ENCODE measurements at places on chromosomes 16 and 17.

DNA sequence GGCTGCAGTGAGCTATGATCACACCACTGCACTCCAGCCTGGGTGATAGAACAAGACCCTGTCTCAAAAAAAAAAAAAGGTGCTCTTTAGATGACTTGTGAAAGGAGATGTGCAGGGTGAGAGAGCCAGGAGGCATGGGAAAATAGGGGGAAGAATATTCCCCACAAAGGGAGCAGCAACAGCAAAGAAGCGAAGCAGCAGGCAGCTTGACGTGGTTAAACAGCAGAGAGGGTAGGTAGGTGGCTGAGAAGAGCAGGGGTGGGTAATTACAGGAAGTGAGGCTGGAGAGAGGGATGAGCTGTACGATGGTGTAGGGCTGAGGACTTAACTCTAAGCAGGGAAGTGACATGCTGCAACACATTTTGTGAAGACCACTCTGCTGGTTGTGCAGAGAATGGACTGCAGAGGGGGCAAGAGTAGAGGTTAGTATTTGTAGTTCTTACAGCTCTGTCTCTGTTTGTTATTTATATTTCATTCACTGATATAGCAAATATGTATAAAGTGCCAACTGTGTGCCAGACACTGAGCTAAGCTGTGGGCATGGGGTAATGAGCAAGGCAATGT, 1.6 kb downstream of the HEATR3 start:
- DNase-seq = no peak

GRCh38 chr17:19554393-19554792, 20.7 kb downstream of the SLC47A1 start:
- no peak for DNase-seq

DNA sequence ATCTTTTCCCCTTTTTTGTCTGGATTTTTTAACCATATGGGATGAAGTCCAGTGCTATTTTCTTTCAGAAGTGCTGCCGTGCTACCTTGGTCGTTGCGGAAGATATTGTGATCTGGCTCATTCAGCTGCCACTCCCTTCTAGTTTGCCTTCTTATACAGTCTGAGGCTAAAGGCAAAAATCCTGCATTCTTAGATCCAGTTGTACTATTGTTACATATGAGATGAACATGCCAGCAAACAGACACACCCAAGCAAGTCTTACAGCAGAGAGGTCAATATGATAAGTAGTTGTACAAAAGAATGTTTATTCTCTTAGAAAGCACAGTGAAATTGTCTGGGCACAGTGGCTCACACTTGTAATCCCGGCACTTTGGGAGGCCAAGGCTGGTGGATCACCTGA, 108.0 kb upstream of the COX10 start:
- DNase-seq = no peak

DNA sequence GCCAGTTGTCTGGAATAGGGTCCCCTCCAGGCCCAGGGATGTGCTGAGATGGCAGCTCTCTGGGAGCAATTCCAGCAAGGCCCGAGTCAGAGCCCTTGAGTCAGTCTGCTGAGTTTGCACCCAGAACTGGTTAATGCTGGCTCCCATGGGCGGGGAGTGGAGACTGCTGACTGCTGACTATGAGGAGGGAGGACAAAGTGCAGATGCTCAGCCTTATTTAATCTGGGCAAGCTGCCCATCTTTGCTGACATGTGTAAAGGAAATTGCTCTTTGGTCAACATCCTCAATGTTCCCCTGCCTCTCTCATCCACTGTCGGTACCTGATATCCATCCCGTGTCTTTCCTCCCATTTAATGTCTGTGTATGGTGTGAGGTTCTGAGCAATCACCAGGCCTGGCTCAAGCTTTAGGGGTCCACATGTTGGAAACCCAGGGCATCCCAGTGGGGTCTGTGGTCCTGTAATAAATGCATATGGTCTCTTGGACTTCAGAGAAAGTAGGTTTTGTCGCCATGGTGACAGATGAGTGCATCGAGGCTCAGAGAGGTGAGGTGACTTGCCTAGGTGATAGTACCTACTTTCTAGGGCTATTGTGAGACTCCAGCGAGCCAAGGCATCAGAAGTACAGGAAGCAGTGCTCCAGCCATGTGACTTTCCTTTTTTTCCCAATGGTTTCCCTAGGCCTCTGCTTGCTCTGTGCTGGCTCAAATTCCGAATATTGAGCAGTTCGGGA, 20.0 kb upstream of the RNF135 start:
- peak; percentile 60 for DNase-seq

- no peak for DNase-seq
These were observed 9.0 kb upstream of the CLEC18A start for GRCh38 chr16:69942099-69942491.

DNA sequence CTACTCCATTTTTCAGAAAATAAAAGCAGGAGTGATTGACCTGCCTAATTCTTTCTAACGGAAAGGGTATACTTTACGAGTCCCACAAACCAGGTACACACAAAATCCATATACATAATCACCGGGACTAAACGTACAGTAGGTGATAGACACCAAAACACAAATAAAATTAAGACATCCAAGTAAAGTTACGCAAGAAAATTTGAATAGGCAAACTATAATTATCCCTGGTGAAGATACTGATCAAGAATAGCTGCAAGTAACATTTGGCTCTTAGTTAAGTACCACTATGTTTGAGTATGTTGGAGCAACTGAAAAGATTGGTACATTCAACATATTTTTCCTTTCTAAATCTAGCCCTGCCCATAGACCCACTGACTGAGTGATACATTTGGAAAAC, 1.7 kb downstream of the HELZ start:
- no peak for DNase-seq

- DNase-seq = peak; percentile 11
These were observed 6.2 kb downstream of the JPH3 start for GRCh38 chr16:87608400-87608985.

DNA sequence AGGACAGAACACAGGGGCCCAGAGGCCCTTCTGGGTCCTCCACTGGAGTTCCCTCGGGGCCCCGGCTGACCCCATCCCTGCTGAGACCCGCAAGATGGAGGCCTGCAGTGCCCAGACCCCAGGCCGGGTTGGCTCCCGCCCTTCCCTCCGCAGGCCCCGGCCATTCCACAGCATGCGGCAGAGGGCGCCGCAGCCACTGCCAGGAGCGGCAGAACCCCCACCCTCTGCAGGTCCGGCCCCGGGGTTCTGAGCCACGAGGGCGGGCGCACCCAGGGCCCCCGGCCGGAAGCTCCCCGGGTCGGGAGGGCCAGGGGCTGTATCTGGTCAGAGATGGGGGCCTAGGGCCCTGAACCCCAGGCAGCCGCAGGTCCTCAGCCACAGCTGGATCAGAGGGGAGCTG, 2.4 kb upstream of the PERCC1 start:
- no peak for DNase-seq

GRCh38 chr17:71917715-71918114, 203.1 kb upstream of the SOX9 start:
- DNase-seq = no peak

DNA sequence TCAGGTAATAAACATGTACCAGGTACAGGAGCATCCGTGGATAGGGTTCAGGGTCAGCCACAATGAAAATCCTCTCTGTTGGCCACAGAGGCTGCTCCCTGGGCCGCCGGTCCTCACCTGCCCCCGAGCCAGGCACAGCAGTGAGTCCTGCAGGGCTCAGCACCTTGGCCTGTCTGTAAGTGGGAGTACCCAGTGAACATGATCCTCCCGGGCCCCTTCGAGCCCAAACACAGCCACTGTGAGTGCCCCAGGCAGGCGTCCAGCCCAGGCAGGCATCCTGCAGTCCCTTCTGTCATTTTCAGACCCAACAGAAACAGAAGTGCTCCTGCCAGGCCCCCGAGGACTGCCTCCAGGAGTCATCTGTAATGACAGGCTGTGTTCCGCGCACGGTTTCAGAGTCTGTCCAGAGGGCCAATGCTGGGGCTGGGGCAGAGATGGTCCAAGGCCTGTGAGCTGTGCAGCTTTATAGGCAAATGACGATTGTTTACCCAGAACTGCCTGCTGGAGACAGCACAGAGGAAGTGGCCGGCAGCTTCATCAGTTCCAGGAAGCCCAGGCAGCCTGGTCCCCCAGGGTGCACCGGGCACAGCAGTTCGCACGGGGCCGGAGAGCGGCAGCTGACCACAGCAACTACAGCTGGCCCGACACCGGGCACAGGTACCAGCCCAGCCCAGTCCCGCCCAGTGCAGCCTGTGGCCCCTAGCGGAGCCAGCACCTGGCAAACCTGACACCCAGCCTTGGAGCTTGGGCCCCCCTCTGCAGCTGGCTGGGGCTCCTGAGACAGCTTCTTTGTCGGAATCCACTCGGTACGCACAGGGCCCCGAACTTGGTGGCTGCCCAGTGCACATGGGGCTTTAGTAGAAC, 13.2 kb downstream of the SLC7A5 start:
- DNase-seq = no peak

DNA sequence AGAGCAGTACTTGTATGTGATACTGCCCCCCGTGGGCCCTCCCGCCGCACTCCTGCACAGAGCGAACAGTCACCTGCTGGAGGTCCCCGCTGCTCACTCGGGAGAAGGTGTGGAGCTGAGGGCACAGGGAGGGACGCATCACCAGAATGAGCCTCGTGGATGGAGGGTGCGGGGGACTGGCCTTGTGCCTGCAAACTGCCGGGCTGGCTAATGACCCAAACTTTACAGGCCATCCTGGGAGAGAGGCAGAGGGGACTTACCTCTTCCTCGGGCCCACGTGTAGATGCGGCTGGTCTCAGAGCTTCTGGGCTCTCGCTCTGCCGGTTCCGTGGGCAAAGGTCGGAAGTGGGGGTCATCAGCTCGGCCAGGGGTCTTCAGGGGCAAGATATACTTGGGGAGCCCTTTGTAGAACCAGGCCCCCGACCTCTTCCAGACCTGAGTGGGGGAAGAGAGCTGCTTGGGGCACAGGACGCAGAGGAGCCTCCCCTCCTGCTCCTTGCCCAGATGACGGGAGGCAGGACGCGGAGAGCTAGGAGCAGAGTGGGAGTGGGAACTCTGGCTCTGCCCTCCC, 65.5 kb upstream of the DOC2B start:
- no peak for DNase-seq

- DNase-seq = no peak
These were observed 77.6 kb upstream of the HLF start for GRCh38 chr17:55186937-55187770.

DNA sequence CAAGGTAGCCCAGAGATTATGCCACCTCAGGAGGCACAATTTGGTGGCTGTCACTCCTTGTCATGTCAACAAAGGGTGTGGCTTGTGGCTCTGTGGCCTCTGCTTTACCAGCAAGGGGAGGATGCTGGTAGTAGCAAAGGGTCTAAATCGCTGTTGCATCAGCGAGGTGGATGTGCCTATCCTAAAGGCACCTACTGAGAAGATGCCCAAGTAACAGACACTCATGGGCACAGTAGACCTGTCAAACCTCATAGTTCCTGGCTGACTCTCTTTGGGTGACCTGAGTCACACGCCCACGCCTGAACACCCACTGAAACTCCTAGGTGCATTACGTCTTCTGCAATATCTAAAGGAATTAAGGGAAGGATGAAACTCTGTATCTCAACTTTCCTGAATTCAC, 139.5 kb downstream of the PRKCB start:
- DNase-seq = no peak

DNA sequence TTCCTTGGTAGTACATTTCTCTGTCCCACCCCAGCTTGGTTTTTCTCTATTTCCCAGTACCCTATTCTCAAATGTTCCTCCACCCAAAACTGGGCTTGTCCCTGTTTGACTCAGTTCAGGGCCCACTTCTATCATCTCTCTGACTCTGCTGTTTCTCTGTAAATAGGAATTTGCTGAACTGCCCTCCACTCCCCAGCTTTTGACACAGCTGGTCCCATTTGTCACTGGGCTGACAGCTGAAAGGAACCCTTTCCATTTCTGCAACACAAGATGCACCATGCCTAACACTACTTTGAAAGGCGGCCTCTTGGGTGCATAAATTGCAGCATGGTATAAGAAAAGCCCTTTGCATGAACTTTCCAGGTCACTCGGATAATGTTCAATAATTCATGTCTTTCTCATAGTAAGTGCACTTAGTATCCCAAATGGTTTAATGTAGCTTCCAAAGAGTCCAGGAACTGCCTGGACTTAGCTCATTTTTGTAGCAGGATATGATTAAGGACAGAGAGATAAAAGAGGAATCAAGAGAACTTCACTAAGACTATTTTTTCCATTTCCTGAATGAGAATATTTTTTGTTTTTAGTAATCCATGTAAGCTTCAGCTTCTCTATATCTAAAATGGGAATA, 256.7 kb downstream of the CDH11 start:
- DNase-seq = no peak

DNA sequence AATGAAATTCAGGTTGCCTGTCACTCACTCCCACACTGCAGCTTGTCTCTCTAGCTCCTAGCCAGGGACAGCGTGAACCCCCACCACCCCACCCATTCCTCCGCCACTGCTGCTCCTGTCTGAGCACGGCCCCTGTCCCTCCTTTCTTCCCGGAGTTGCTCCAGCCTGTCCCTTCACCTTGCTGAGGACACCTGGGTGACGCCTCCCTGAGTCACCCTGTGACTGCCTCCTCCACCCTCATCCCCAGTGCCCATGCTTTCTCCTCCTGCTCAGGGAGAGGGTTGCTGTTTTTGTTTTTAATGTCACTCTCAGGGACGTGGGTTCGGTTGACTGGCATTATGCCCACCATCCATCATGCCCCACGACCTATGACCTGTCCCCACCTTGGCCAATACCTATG, 25.8 kb upstream of the NAT9 start:
- no peak for DNase-seq

- DNase-seq = no peak
These were observed 95.9 kb upstream of the AXIN2 start for GRCh38 chr17:65657251-65657828.

GRCh38 chr16:74740795-74741304, 33.8 kb downstream of the FA2H start:
- DNase-seq = no peak

- DNase-seq = no peak
These were observed 21.6 kb upstream of the ADCY7 start for GRCh38 chr16:50244504-50245416.

- DNase-seq = no peak
These were observed 608 bp downstream of the RBFOX1 start for GRCh38 chr16:7333180-7333725.

GRCh38 chr16:89815639-89816348, 653 bp downstream of the FANCA start:
- DNase-seq = no peak

DNA sequence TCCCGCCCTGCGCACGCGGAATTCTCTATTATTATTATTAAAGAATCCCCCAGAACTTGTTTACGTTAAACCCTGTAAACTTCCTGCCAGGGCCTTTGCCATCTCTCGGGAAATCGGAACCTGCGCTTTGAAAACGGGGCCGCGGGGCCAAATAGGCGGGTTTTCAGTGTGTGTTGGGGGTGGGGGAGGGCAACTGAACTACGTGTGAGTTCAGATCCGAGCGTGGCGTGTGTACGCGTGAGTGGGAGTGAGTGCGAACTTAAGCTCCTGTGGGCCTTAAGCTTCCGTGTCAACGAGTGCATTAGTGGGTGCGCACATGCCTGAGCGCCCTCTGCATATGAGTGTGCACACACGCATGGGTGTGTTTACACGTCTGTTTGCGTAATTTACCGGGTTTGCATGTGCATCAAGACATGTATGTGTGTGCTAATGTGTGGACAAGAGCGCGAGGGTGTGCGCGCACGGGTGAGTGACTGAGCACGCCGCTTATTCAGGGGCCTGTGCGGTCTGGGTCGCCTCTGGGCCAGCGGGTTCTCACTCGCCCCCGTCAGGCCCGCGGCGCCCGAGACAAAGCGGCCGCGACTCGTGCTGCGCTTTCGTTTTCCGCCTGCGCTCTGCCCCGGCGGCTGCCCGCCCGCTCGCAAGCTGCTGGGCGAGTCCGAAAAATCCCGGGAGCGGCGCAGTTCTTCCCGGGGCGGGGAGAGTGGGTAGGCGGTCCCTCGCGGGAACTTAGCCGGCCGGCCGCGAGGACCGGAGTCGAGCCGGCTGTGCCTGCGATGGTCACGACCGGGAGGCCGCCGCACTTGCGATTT, 1.2 kb upstream of the FOXF1 start:
- DNase-seq = no peak

GRCh38 chr17:82098939-82099763, 1.1 kb upstream of the FASN start:
- no peak for DNase-seq

All from forelimb muscle (tissue), 1 donor.